IPS-NIHi11 (cell line): ENCODE measurements at places on chromosomes 5 and 9.

DNA sequence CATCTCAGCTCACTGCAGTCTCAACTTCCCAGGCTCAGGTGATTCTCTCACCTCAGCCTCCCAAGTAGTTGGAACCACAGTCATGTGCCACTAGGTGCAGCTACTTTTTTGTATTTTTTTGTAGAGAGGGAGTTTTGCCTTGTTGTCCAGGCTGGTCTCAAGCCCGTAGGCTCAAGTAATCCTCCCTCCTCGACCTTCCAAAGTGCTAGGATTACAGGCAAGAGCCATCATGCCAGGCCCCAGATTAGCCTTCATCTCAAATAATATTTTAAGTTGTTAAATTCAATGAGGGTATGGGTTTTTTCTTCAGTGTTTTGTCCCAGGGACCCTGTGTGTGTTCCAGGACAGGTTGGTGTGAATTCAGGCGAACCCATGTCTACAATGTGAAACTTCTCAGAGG lies 12.5 kb upstream of the RFESD start:
- DNase-seq = no peak

GRCh38 chr5:32508806-32509805 lies 64.6 kb upstream of the ZFR start:
- no peak for DNase-seq

DNA sequence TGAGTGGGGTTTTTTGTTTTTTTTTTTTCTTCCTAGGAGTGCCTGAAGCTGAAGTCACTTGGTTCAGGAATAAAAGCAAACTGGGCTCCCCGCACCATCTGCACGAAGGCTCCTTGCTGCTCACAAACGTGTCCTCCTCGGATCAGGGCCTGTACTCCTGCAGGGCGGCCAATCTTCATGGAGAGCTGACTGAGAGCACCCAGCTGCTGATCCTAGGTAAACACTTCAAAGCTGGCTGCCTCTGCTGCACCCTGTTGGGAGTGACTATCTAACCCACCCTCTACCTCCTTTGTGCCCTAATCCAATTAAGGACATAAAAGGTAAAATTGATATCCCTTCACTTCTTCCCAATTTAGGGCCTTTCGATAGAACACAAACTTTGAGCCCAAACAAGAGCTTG lies 206.8 kb downstream of the SAXO1 start:
- no peak for DNase-seq

DNA sequence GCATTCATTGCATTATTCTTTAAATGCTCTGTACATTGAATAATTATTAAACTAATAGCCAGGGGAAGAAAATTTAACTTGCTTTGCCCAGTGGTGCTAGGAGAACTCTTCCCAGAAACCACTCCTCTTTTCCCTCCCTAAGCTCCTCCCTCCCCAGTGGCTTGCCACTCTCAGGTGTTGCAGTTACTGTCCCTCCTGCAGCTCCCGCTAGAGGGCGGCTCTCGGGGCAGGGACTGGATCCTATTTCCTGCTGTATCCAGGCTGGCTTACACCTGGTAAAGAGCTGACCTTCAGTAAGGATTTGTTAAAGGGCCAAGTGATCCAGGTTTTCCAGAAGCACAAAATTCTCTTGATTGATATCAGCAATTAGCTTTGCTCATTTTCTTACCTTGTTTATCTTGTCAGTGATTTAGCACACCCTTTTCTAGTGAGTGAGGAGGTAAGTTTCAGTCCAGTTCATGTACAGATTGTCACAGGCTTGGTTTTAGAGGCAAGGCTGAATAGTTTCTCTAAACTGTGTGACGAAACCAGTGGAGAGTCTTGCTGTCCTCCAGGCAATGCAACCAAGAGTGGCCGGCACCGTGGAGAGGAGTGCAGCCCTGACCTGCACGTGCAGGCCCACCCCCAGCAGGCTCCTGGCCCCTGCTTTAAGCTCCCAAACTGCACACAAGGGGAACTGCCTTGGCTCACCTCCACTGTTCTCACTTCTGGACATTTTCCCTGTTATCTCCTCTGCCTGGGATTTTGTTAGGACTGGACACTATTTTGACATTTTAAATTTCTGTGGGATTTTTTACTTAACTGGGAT lies 423.8 kb downstream of the SPOCK1 start:
- DNase-seq = peak; percentile 89
